Activated naive CD8-positive, alpha-beta T cell treated with anti-CD3 and anti-CD28 coated beads, Interleukin-2, amount 50 U/mL, for 24 hours (primary cell): ENCODE measurements at places on chromosomes 5 and 9.

GRCh38 chr5:15785531-15785981 is 285.6 kb downstream of the FBXL7 start:
- no peak for DNase-seq

GRCh38 chr9:28024676-28025075 is 451.4 kb upstream of the C9orf72 start:
- no peak for DNase-seq

GRCh38 chr5:174376056-174376455 is 330.6 kb downstream of the NSG2 start:
- DNase-seq = no peak

- DNase-seq = no peak
Observed at GRCh38 chr9:136587145-136587943, 41.5 kb upstream of the NOTCH1 start.

- no peak for DNase-seq
Observed at GRCh38 chr5:74056789-74057164, 430.8 kb downstream of the ARHGEF28 start.

DNA sequence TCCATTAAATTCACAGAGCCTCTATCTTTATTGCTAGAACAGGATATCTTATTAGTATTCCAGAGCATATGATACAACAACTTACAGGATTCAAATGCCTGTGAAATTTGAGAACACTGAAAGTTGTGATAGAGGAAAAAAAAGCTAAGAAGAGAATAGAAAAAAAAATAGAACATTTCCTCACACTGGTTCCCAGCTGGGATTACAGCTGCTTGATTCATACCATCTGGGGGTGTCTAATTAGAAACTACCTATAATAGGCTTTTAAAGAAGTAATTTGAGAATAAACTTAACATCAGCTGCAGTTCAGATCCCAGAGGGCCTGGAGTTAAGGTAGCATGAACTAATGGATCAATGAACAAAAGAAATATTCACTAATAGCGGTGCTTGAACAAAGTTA is 922.0 kb downstream of the CDH12 start:
- DNase-seq = no peak
